ENCODE measurements at places on chromosomes 5 and 9.

- no peaks in the 10 kb centered on the region for H3K27me3 ChIP-seq
- H3K4me3 ChIP-seq = no peak overlapping the region
- no peak for DNase-seq
- H3K36me3 ChIP-seq = no peaks in the 10 kb centered on the region
Measured at GRCh38 chr9:89474939-89475338, 23.0 kb downstream of the SEMA4D start.

DNA sequence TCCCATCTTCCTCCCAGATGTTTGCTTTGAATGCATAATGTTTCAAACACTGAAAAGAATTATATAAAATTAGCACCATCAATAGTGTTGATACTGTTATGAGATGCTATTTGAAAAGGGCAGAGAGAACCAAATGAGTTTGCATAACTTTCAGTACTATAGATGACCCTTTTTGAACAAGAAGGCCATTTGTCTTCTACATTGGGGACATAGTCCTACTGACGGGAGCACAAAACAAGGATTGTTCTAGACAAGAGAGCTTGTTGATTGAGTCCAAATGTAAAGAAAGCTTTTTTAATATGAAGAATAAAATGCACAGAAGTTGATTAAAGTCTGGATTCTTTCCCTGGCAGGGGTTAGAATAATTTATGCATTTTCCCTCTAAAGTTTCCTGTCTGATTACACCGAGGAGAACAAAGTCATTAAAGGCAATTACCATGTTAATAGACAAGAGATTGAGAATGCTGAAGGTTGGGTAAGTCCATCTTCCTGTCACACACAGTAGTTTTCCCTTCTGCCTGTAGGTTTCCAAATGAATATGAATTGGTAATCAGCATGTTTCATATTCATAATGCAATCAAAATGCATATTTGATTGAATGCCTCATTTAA lies 32.8 kb upstream of the ADCY2 start:
- H3K36me3 ChIP-seq = no peaks in the 10 kb centered on the region
- DNase-seq = no peak
- no peak overlapping the region for H3K4me3 ChIP-seq
- no peaks in the 10 kb centered on the region for H3K27me3 ChIP-seq
- no peak overlapping the region for H3K27ac ChIP-seq
- no peaks in the 10 kb centered on the region for H3K4me1 ChIP-seq

DNA sequence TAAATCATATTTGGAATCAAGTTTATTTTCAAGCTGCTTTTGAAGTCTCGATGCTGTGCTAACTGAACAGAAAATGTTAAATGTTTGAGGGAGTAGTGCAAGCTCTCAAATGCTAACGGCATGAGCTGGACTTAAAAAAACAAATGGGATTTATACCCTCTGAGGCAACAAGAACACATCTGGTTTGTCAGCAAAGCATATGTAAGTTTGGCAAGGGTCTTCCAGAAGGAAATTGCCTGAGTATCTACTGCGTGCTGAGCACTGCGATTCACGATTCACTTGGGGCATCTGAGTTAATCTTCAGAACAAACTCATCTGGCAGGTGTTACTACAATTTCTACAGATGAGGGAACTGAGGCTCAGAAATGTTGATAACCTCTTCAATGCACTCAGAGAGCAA lies 98.4 kb upstream of the C9orf72 start:
- no peaks in the 10 kb centered on the region for H3K36me3 ChIP-seq
- no peak for DNase-seq
- H3K4me1 ChIP-seq = no peaks in the 10 kb centered on the region
- H3K4me3 ChIP-seq = no peak overlapping the region

- no peak overlapping the region for H3K27ac ChIP-seq
- no peak for DNase-seq
- no peaks in the 10 kb centered on the region for H3K4me1 ChIP-seq
- H3K36me3 ChIP-seq = no peaks in the 10 kb centered on the region
- no peak overlapping the region for H3K4me3 ChIP-seq
Measured at GRCh38 chr5:100313657-100314056, 221.5 kb upstream of the FAM174A start.

DNA sequence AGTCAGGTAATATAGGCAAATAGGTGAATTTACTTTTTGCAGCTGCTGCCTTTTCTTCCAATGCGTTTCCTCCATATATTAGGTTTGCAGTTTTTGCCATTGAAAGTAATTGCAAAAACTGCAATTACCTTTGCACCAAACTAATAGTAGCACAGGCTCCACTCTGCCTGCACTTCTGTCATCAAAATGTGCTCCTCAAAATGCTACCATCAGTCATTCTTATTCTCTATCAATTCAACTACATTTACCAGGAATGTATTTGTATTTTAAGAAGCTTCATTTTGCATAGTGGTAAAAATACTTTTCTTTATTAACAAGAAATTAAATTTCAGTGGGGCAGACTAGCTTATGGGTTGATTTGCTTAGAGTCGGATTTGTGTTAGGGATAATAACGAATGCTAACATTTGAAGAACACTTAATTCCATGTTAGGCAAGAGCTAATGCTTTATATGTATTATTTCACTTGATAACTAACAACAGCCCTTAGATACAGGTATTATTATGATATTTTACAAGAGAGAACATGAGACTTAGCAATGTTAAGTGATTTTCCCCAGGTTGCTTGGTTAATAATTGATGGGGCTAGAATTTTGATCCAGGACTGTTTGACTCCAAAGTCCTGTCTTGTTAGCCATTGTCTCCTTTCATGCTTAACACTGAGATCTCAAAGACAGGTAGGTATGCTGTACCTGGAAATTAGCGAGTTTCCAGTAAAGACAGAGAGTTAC lies 300.4 kb downstream of the MAN2A1 start:
- no peak overlapping the region for H3K27ac ChIP-seq
- peaks cover 59% of the 10 kb centered on the region for H3K4me1 ChIP-seq
- no peaks in the 10 kb centered on the region for H3K36me3 ChIP-seq
- no peak for DNase-seq
- no peak overlapping the region for H3K4me3 ChIP-seq

DNA sequence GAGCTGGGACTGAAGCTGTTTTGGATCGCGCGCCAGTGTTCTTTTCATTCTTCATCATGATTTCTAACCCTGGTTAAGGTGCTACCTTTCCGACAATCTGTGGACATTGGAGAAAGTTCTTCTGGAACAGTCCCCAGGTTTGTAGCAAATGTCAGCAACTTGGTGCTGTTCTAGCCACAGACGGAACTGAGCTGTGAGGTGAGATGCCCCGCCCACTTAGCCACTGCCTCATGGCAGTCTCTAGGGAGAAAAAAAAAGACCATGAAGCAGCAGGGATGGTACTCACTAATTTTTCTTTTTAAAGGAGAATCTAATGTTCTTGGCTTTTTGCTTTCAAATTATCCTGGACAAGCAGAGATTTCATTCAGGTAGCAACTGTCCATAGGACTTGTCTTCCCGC lies 72.1 kb upstream of the STK32A start:
- H3K27me3 ChIP-seq = no peaks in the 10 kb centered on the region
- no peaks in the 10 kb centered on the region for H3K4me1 ChIP-seq
- H3K27ac ChIP-seq = no peak overlapping the region

DNA sequence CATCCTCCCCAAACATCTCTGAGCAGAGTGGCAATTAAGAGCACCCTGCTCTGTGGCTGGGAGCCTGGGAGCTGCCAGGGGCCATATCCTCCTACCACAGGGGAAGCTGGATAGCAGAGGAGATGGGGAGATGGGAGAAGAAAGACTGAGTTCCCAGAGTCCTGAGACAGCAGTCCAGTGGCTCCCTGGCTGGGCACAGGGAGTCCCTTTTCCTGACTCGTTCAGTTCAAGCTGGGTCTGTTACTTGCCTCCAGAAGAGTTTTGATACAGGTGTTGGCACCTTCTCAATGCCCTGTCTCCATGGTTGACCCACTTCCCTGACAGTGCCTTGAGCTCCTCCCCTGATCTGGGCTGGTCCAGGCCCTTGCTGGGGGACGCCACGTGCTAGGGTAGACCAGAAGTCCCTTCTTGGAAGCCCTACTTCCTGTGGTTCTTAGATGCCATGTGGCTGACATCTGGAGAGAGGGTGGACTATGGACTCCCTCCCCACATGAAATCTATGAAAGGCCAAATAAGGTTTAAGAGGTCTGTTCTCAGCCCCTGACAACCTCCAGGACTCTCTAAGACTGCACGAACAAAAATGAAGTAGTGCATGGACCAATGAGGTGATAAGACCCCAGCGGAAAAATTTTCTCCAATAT lies 166.2 kb downstream of the AUH start:
- DNase-seq = no peak
- no peak overlapping the region for H3K4me3 ChIP-seq
- no peaks in the 10 kb centered on the region for H3K27me3 ChIP-seq
- H3K27ac ChIP-seq = no peak overlapping the region
- no peaks in the 10 kb centered on the region for H3K36me3 ChIP-seq
- H3K4me1 ChIP-seq = peaks cover 24% of the 10 kb centered on the region

GRCh38 chr5:95555553-95555952 lies 652 bp downstream of the ARSK start:
- DNase-seq = no peak
- peaks cover 26% of the 10 kb centered on the region for H3K4me1 ChIP-seq
- H3K27ac ChIP-seq = peak overlapping the region; percentile 63
- peak overlapping the region; percentile 84 for H3K4me3 ChIP-seq
- no peaks in the 10 kb centered on the region for H3K27me3 ChIP-seq

DNA sequence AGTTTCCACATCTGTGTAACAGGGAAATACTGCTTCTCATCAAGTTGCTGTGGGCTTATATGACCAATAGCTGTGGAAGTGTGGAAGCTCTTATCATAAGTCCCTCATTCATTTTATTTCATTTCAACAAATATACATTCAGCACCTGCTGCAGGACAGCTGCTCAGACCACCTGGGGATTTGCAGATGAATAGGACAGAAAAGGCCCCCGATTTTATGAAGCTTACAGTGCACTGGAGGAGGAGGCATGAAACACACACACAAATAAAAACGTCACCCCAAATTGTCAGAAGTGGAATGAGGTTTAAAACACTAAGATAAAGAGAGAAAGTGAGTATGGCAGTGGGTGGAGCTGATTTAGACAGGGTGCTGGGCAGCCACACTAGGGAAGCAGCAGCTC lies 107.2 kb downstream of the DRD1 start:
- H3K4me1 ChIP-seq = no peaks in the 10 kb centered on the region
- no peaks in the 10 kb centered on the region for H3K27me3 ChIP-seq
- no peak for DNase-seq
- H3K27ac ChIP-seq = no peak overlapping the region
- H3K36me3 ChIP-seq = no peaks in the 10 kb centered on the region
- no peak overlapping the region for H3K4me3 ChIP-seq

DNA sequence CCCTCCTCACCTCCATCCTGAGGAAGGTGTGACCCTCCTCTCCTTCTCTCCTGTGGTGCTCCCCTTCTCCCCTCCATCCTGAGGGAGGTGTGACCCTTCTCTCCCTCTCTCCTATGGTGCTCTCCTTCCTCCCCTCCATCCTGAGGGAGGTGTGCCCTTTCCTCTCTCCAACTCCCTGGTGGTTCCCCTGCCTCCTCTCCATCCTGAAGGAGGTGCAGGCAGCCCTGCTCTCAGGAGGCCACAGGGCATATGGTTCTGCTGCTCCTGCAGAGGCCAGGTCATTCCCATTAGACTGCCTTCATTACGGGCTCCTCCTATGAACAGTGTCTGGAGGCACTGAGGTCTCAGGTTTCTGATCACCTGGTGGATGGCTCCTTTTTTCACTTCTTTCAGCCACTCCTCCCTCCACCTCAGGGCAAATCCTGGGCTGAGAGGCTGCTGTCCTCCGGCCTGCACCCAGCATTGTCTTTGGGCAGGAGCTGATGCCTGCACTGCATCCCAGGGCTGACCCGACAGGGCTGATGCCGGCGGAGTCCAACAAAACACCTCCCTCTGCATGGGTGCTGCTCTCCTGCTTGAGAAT lies 197.1 kb downstream of the MED10 start:
- no peaks in the 10 kb centered on the region for H3K27me3 ChIP-seq
- H3K4me3 ChIP-seq = no peak overlapping the region
- DNase-seq = no peak
- H3K4me1 ChIP-seq = no peaks in the 10 kb centered on the region
- no peaks in the 10 kb centered on the region for H3K36me3 ChIP-seq

DNA sequence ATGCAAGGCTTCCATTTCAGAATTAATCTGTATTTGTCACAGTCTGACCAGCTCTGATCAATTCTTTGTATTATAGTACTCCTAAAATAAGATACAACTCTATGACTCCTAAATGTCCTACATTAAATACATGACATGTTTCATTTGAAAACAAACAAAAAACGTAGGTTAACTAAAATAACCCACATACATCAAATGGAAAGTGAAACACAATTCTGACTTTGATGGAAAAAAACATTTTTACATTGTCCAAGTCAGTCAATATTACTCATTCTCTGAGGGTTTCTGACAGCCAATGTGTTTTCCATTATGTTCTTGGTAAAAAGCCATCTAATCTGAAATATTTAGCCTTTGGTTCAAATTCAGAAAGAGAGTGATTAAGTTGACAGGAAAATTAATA lies 8.7 kb downstream of the HMGCS1 start:
- no peak overlapping the region for H3K27ac ChIP-seq
- no peaks in the 10 kb centered on the region for H3K36me3 ChIP-seq
- no peak overlapping the region for H3K4me3 ChIP-seq
- H3K27me3 ChIP-seq = no peaks in the 10 kb centered on the region

DNA sequence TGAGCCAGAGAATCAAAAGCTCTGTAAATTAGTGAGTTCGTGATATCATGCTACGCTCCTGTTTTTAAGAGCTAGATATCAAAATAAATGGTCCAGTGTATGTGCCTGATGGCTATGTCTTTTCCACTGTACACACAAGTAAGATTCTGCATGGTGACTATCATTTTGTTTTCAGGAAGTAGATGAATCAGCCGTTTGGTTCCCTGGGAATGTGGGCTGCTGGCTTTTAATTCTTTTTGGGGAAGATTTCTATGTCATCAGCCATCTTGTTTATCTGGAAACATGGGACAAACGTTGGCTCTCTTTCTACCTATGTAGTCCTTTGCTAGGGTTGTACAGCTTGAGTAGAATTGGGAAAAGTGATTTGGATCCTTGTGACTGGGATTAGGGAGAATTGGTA lies 126.7 kb downstream of the GRIA1 start:
- H3K4me3 ChIP-seq = no peak overlapping the region
- H3K27ac ChIP-seq = no peak overlapping the region
- H3K4me1 ChIP-seq = no peaks in the 10 kb centered on the region
- no peak for DNase-seq

- H3K36me3 ChIP-seq = no peaks in the 10 kb centered on the region
- H3K4me1 ChIP-seq = no peaks in the 10 kb centered on the region
- no peak overlapping the region for H3K4me3 ChIP-seq
- no peak for DNase-seq
- no peaks in the 10 kb centered on the region for H3K27me3 ChIP-seq
Measured at GRCh38 chr9:37329576-37329975, 92.9 kb upstream of the GRHPR start.

- no peak for DNase-seq
- no peak overlapping the region for H3K4me3 ChIP-seq
- no peak overlapping the region for H3K27ac ChIP-seq
- peaks cover 9% of the 10 kb centered on the region for H3K4me1 ChIP-seq
- H3K27me3 ChIP-seq = no peaks in the 10 kb centered on the region
Measured at GRCh38 chr5:141632650-141633049, 4.0 kb downstream of the HDAC3 start.

Measured in thoracic aorta (tissue), 2 donors.